ENCODE measurements at places on chromosomes 16 and 17.
A peak's percentile ranks its signal among the peaks of the same experiment; 100 is the strongest.

DNA sequence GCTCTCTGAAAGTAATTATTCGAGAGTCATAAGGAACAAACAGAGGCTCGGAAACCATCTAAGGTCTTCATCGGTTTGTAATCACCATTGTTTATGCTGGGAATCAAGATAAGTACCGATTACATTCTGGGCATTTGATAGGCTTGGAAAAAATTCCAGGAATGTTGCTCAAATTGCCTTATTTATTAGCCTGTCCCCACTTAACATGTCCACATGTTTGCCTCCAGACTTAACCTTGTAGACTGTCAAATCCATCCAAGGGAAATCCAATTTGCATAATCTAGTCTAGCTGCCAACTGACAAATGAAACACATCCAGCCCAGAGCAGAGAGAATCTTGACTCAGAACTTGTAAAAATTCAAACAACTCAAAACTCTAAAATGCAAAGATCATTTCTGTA, 51.3 kb upstream of the TMC5 start:
- DNase-seq = no peak

- DNase-seq = no peak
Measured at GRCh38 chr16:23508589-23509440, 1.5 kb downstream of the GGA2 start.

DNA sequence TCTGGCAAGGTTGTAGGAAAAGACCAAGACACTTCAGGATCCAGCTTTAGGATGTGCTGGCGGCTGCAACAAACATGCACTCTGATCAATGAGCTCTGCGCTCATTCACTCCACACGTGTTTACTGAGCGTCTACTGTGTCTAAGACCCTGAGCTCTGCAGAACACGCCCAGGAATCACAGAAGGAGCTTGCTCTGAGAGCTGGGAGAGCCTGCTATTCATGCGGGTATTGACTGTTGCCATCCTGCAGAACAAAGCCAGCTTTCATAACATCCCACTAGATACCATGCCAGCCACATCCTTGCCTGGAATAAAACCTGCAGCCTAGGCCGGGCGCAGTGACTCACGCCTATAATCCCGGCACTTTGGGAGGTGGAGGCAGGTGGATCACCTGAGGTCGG, 44.1 kb downstream of the NXN start:
- DNase-seq = no peak

DNA sequence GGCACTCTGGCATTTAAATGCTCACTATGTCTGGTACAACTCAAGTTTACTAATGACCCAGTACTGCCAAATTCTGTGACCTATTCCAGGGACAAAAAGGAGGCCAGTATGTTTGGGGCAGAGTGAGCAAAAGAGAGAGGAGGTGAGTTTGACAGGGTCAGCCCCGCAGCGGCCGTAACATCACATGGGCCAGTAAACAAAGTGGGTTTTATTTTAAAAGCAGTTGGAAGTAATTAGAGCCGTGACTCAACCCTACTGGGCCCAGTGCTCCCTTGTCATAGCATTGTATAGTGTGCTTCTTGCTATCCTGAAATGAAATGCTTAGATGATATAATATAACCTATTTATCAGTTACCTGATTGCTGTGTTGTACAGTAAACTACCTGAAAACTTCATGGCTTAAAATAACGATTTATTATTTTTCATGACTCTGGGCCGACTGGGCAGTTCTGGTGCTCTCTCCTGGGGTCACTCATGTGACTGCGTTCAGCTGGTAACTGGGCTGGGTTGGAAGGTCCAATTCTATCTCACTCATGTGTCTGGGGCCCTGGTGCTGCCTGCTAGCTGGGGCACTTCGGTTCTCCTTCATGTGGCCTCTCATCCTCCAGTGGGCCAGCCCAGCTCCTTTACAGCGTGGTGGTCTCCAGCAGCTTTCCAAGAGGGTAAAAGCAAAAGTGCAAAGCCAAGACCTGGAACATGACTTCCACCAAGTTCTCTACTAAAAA, 27.4 kb downstream of the IQCK start:
- DNase-seq = peak; percentile 10

Measured in GM04504 (cell line).